Ecto neural progenitor cell (in vitro differentiated cells): ENCODE measurements at places on chromosomes 5 and 9.

DNA sequence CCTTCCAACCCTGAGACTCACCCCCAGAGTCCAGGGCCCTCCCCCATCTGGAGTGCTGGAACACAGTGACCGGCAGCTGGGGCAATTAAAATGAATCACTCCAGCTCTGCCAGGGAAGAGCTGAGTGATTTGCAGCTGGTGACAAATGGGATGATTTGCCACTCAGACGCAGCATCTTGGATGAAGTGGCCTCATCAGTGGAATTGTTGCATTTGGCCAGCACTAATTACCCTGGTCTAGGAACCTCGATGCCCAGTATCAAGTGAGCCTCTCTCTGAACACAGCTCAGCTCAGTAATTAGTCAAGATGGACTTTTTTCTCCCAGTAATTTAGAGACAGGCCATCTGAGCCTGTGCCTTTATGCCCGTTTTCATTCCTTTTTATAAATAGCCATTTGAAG, 259.5 kb downstream of the GRIA1 start:
- no peak for DNase-seq

GRCh38 chr5:109416882-109417281, 7.1 kb upstream of the PJA2 start:
- DNase-seq: no peak

DNA sequence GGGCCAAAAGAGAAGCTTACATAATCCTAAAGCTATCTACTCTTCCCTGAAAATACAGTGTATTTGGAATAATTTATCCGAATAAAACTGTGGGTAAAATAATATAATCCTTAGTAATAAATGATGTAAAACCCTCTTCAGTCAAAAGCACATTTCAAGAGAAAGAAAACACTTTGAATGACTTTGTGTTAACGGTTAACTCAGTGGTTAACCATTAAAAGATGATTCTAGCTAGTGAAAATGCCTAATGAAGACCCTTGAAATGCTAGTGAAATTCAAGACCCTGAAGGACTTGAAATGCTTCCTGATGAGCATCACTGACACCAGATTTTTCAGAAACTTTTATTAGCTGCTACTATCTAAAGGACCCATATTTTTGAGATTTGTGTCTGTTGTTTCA, 70.7 kb downstream of the COX7C start:
- DNase-seq: no peak

GRCh38 chr9:124389146-124389939, 25.9 kb downstream of the PSMB7 start:
- DNase-seq: no peak

DNA sequence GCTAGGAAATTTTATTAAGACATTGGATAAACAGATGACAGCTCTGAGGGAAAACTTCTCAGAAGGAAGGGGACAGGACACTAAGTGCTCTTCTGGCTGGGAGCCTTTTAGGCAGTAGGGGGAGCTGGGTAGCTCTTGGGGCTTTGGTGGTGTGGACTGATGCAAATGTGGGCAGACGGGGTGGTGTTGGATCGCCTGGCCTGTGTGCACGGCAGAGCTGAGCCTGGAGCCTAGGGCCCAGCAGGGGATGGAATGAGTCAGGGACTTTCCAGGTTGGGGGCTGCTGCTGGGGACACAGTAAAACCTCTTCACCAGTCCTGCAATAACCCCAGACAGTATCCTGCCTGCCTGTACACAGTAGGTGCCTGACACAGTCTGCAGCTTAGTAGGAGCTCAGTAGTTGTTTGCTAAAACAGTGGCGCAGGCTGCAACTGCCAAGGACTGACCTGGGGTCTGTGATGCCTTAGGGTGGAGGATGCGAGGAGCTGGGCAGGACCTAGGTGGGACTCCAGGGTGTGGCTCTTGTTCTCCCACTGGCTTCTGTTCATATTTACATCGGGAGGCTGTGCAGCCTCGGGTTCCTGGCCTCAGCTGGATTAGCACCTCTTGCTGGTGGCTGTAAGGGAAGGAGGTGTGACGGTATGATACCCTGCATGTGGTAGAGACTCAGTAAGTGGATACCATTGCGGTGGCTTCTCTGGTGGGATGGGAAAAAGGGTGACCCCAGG, 83.8 kb downstream of the DAB2IP start:
- peak; percentile 78 for DNase-seq

- no peak for DNase-seq
These were observed 42.4 kb downstream of the ALDH7A1 start for GRCh38 chr5:126552614-126553013.

DNA sequence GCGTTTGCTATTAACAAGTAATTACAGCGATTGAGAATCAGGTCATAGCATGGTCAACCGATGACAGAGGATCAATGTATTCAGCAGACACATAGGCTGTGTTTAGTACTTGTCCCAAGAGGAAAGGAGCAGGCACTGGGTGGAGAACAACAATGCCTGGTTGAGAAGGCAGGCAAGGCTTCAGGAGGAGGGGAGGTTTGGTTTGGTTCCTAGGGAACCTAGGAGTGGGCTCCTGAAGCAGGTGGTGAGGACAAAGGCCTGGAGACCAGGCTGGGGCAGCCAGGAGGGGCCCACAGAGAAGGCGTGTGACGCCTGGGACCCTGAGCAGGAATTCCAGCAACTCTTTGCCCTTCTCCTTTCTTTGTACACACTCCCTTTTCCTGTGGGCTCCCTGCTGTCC, 195.6 kb downstream of the SPOCK1 start:
- no peak for DNase-seq

- DNase-seq: no peak
These were observed 1.9 kb downstream of the GPSM1 start for GRCh38 chr9:136329211-136329627.

DNA sequence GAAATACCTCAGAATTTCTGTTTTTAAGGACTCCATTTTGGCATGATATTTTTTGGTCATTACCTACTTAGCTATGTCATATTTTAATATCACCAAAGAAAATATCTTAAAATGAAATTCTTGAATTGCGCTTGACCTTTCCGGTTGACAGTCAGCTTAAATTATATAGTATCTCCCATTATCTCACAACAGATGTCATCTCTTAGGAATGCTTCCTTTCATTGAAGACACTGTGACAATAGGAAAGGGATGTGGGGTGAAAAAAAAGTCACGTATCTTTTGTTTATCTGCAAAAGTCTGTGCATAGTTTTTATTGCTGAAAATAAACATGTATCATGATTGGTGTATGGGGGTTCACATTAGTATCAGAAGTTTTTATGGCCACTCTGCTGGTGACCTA, 105.8 kb downstream of the INVS start:
- no peak for DNase-seq

GRCh38 chr9:14281876-14282275, 32.1 kb downstream of the NFIB start:
- no peak for DNase-seq

DNA sequence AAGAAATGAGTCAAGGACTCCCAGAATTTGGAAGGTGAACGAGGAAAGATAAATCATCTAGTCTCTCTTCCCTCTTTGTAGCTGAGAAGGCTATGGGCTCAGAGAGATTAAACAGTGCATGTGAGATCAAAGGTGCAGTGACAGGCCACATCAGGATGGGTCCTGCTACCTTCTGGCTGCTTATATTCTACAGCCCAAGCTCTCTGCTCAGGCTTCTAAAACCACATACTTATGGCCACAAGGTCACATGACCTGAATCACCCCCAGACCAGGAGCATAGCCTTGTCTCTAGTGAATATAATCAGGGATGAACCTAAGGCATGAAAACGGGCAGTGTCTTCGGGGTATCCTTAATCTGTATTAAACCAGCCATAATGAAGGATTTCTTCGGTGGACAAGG, 158.9 kb downstream of the SEMA5A start:
- no peak for DNase-seq

- DNase-seq: no peak
These were observed 92.9 kb upstream of the GRHPR start for GRCh38 chr9:37329576-37329975.

DNA sequence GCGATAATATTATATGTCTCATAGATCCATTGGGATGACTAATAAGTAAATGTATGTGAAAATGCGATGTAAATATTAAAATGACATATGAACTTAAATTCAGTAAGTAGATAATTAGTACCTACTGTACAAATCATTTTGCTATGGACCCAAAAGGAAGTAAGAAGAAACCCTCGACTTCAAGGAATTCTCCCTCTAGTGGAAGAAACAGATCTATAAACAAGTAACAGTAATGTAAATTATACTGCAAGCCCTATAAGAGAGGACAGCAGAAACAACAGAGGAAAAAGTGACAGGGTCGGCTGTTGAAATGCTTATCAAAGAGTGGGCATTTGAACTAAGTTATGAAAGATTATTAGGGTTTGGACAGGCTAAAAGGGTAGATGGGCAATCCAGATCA, 320.3 kb downstream of the DMAC1 start:
- DNase-seq: no peak

- no peak for DNase-seq
These were observed 8.5 kb downstream of the DOCK8 start for GRCh38 chr9:223152-223551.

- DNase-seq: no peak
These were observed 103.1 kb upstream of the ISL1 start for GRCh38 chr5:51279983-51280706.

DNA sequence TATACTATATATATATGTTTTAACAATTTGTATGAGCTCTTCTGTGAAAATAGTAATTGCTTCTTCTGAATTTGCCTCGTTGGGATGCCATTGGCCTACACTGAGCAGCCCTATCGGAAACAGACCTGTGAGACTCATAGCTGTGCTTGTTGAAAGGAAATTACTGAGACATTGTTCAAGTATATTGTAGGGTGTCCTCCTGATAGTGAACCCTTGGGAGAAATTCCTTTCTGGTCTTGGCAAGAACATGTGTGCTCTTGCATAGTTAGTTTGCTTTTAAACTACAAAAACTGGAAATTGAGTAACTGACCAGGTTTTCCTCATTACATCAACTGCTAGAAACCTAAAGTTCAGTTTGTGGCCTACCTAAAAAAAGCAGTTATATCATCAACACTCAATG, 160.9 kb downstream of the LURAP1L start:
- no peak for DNase-seq

- no peak for DNase-seq
These were observed 703.9 kb downstream of the EFNA5 start for GRCh38 chr5:106966686-106967315.
